ENCODE measurements at places on chromosomes 13 and 19. TPM values are rescaled to one million over a fixed set of nuclear protein-coding genes. Genes with fewer than 3 reads are reported as not detected.

DNA sequence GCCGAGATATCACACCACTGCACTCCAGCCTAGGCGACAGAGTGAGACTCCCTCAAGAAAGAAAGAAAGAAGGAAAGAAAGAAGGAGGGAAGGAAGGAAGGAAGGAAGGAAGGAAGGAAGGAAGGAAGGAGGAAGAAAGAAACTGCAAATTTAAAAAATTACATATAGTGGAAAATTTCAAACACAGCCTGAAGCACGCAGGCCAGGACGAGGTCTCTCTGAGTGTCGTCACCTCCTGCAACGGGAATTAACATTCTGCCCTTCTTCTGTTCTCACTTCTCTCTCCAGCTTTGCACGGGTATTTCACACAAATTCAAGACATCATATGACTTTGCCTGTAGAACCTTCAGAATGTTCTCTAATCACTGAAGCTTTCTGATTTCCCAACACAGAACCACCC lies 108.2 kb downstream of the GNG7 start:
- peak; percentile 25 for DNase-seq

DNA sequence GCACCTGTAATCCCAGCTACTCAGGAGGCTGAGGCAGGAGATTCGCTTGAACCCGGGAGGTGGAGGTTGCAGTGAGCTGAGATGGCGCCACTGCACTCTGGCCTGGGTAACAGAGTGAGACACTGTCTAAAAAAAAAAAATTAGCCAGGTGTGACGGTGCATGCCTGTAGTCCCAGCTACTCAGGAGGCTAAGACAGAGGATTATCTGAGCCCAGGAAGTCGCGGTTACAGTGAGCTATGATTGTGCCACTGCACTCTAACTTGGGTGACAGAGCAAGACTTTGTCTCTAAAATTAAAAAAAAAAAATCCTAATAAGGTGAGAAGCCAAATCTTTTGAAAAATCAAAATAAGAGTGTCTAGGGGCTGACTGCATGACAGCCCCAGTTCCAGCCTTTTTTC lies 9.7 kb upstream of the CEBPA start:
- no peak for DNase-seq

GRCh38 chr19:14015524-14016035 lies 9.5 kb upstream of the RFX1 start:
- DNase-seq: no peak

- no peak for DNase-seq
Measured at GRCh38 chr13:29480893-29481525, 114.5 kb downstream of the SLC7A1 start.

DNA sequence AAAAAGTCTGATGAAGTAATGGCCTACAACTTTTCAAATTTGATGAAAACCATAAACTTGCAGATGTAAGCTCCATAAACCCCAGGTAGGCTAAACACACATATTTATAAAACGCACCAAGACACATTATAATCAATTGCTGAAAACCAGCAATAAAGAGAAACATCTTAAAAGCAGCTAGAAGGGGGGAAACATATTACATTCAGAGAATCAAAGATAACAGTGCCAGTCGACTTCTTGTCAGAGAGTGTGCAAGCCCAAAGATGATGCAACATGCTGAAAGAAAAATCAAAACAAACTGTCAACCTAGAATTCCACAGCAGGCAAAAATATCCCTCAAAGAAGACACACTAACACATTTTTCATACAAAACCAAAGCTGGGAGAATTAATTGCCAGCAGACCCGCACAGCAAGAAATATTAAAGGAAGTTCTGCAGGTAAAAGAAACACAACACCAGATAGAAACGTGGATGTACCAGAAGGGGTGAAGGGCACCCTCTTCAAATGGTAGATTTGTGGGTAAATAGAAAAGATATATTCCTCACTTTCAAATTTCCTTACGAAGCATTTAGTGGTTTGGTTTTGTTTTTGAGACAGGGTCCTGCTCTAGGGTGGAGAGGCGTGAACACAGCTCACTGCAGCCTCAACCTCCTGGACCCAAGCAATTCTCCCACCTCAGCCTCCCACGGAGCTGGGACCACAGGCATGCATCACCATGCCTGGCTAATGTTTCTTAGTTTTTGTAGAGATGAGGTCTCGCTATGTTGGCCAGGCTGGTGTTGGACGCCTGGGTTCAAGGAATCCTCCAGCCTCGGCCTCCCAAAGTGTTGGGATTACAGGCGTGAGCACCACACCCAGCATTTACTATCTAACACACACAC lies 16.5 kb upstream of the ATP1A3 start:
- DNase-seq: no peak

DNA sequence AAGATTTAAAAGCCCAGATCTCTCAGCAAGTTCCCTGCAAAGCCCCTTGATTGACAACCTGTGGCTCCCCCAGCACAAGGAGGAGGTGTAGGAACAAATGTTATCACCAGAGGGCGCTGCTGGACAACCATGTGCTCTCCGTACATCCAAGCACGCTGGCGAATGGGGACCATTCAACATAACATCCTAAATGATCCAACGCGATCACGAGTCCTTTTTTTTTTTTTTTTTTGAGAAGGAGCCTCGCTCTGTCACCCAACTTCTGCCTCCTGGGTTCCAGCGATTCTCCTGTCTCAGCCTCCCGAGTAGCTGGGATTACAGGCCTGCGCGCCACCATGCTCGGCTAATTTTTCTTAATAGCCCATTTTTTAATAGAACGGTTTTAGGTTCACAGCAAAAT lies 52.0 kb downstream of the NWD1 start:
- peak; percentile 85 for DNase-seq

DNA sequence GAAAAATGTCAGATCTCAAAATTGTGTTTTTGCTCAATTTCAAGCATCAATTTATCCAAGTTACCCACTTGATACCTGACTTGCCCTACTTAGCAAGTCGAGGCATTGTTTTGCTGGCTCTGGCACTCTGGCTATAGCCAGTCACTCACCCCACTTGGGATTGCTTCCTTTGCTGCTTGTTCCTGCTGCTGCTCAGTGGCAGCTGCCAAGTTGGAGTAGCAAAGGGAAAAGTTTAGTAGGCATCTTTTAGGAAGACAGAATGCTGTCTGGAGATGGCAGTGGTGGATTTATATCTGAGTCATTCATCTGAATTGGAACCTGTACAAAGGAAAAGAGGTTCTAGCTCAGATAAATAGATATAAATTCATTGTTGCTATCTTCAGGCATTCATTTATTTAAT lies 41.2 kb downstream of the PCCA start:
- DNase-seq: no peak

DNA sequence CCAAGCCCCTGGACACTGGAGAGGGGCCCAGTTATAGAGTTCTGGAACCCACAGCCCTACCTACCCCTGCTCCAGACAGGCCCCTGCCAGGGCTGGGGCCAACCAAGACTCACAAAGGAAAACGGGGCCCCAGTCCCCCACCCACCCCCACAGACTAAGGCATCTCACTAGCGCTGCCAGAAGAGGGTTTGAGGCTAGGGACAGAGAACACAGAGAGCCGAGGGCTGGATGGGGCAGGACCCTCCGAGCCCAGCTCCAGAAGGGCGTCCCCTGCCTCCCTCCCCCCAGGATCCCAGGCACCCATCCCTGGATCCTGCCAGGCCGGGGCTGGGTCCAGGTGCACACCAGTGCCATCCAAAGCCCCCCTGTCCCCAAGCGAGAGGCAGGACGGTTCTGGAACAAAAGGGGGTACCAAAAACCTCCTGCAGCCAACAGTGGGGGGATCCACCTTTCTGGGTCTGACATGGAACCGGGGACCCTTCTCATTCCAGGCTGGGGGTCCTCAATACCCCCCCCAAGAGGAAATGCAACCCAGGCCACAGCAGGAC lies 4.4 kb upstream of the REXO1 start:
- DNase-seq: no peak

GRCh38 chr13:64327505-64328194 lies 2902.5 kb downstream of the PCDH9 start:
- DNase-seq: no peak

- no peak for DNase-seq
Measured at GRCh38 chr13:39676315-39676876, 20.9 kb downstream of the COG6 start.

- DNase-seq: no peak
Measured at GRCh38 chr19:18419699-18420460, 682 bp downstream of the SSBP4 start.

DNA sequence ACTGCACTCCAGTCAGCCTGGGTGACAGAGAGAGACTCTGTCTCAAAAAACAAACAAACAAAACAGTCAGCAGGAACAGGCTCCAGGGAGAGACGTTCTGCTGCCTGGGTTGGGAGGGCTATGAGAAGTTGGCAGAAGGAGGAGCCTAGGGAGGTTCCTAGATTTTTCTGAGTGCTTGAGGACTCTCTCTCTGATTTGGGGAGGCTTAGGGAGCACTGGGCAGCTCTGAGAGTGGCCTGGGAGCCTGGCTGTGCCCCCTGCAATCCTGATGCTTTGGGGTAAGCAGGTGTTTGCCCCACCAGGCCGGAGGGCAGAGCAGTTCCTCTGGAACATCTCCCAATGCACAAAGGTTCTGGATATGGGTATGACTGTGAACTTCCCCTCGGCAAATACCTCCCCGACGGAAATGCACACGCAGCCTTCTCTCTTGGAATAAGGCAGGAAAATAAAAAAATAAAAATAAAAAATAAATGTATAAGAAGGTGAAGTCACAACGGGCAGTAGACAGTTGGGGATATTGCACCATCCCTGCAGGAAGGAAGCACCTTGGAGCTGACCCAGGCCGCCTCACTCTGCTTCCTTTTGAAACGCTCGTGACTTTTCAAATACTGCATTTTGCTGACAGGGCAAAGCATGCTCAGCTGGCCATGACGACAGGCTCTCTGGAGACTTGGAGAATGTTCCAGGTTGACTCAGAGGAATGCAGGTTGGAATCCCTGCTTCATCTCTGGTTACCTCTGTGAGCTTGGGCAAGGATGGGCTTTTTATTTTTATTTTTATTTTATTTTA lies 26.5 kb upstream of the HOMER3 start:
- DNase-seq: peak; percentile 89

DNA sequence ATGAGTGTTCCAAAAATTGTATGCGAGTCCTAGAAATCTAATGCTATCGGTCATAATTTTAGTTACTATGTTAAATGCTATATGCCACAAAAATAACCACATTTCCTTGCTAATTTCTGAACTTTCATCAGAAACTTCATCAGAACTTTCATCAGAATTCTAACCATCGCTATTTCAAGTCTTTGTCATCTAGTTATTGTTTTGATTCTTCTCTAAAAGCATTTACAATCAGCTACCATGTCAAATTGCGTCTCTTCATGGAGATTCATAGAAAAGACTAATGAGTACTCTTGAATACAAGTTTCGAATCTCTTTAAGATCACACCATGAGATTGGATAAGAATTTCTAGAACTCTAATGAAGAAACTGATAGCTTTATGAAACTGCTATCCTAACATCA lies 52.7 kb upstream of the TM9SF2 start:
- no peak for DNase-seq

- DNase-seq: no peak
Measured at GRCh38 chr13:38628554-38628953, 58.3 kb upstream of the FREM2 start.

DNA sequence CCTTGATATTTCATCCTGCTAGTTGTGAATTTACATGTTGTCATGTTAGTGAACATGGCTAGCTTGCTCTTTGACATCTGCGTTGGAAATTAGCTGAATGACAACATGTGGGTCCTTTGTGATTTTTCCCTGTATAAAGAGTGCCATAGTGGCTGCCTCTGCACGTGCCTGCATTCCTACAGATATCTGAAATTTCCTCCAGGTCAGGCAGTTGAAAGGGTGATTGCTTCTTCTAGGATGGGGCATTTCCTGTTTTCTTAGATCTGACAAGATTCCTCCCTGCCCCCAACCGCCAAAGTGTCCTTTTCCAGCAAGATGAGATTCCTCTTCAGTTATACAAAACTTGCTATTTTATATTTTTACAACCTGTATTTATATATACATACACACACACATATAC lies 8.8 kb downstream of the ZNF525 start:
- DNase-seq: no peak

GRCh38 chr13:97072297-97072696 lies 78.0 kb upstream of the OXGR1 start:
- no peak for DNase-seq

Gene TEKTIP1
- 0.90 TPM for total RNA-seq

Gene PLIN4
- 21.4 TPM for total RNA-seq

Gene PRODH2
- not detected for total RNA-seq

Gene ITPKC
- total RNA-seq: 19.4 TPM

Gene EFNB2
- total RNA-seq: 15.5 TPM

Gene ZNF793
- 7.4 TPM for total RNA-seq
